ENCODE measurements at places on chromosomes 7 and 10.
A peak's percentile ranks its signal among the peaks of the same experiment; 100 is the strongest.

- no peak for DNase-seq
Observed at GRCh38 chr10:62001898-62002297, 100.4 kb downstream of the ARID5B start.

- no peak for DNase-seq
Observed at GRCh38 chr10:30172091-30172490, 112.7 kb upstream of the JCAD start.

- no peak for DNase-seq
Observed at GRCh38 chr7:20624666-20625385, 9.4 kb downstream of the ABCB5 start.

- no peak for DNase-seq
Observed at GRCh38 chr10:44983066-44983894, 4.7 kb upstream of the DEPP1 start.

DNA sequence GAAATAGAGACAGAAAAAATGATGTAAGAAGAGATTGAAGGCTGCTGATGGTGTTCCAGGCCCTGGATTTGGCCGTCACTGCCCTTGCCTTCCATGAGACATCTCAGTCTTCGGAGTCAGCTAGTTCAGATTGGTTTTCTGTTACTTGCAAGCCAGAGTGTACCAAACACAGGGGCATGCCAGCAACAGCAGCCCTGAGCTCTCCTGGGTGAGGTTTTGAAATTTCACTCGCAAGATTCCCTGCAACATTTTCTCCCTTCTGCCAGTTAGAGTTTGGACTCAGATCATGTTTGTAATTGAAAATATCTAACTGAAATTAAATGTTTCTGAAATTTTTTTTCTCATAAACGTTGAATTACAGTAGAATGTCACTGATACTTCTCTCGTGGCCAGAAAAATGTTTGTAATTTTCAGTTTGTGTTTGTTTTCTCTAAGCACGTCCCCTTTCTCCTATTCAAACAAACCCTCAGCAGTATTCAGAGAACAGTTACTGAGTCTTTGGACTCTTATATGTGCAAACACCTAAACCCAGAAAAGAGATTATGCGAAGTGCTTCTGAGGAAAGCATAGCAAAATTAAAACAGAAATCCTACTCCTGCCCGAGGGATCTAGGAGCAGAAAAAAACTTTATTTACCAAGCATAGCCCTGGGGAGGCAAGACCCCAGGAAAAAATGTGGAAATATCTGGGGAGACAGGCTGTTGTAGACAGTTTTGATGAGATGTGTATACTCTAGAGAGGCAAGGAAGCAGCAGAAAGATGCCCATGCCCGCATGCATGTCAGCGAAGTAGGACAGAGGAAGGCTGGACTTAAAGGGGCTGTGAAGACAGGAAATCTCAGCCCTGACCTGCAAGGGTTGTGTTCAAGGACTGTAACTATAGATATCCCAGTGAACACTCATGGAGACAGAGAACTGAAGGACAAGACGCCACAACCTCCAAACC, 43.0 kb upstream of the NAMPT start:
- no peak for DNase-seq

- DNase-seq = no peak
Observed at GRCh38 chr10:132862485-132863420, 76.8 kb upstream of the NKX6-2 start.

- peak; percentile 36 for DNase-seq
Observed at GRCh38 chr10:32054094-32054493, 2.1 kb downstream of the KIF5B start.

GRCh38 chr7:2520131-2520760, 672 bp downstream of the LFNG start:
- DNase-seq = no peak

- no peak for DNase-seq
Observed at GRCh38 chr10:4947039-4947634, 16.1 kb upstream of the AKR1C1 start.

DNA sequence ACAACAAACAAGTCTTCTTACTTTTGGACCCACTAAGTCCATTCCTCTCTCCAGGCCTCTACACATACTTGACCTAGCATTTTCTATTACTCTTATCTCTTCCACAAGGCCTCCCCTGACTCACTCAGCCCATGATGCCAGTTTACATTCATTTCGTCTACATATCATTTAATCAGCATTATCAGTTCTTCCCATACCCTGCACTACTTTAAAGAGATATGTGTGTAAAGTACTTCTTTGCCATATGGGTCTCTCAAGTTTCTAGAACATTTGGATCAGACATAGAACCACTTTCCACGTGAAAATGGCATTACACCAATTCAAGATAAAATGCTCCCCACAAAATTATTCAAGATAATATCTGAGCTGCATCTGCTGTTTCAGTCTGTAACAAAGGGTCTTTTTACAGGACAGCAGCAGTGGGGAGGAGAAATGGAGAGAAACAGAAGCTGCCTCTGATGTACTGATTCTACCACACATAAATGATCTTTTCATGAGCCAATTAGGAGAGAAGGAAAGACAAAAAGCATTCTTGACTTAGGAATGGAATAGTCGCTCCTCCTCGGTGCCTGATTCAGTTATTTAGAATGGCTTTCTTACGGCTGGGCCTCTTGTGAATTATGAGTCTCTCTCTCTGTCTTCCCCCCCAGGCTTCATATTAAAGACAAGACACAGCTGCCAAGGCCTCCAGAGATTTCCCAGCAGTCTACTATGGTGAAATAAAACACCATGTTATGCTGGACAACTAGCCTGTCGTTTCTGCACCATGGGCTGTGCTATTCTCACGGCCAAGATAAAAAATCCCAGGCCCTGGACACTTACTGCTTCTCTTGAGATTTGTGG, 46.9 kb upstream of the SEPTIN7 start:
- DNase-seq = peak; percentile 63

GRCh38 chr10:120422457-120422856, 34.6 kb upstream of the PLPP4 start:
- DNase-seq = no peak

GRCh38 chr10:99297033-99297432, 32.1 kb upstream of the CNNM1 start:
- DNase-seq = no peak

GRCh38 chr7:18700147-18700546, 204.6 kb downstream of the HDAC9 start:
- no peak for DNase-seq

DNA sequence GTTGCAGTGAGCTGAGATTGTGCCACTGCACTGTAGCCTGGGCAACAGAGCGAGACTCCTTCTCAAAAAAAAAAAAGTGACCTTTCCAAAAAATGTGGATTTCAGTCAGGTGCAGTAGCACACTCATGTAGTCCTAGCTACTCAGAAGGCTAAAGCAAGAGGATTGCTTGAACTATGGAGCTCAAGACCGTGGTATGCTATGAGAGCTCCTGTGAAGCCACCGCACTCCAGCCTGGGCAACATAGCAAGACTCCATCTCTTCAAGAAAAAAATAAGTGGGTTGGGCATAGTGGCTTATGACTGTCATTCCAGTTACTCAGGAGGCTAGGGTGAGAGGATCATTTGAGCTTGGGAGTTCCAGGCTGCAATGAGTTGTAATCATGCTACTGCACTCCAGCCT, 51.1 kb downstream of the TET1 start:
- DNase-seq = no peak

- DNase-seq = no peak
Observed at GRCh38 chr7:142851919-142852318, 3.0 kb upstream of the EPHB6 start.

GRCh38 chr7:4416396-4417056, 265.6 kb upstream of the FOXK1 start:
- DNase-seq = no peak

GRCh38 chr10:127919418-127920271, 12.7 kb downstream of the PTPRE start:
- DNase-seq = no peak

DNA sequence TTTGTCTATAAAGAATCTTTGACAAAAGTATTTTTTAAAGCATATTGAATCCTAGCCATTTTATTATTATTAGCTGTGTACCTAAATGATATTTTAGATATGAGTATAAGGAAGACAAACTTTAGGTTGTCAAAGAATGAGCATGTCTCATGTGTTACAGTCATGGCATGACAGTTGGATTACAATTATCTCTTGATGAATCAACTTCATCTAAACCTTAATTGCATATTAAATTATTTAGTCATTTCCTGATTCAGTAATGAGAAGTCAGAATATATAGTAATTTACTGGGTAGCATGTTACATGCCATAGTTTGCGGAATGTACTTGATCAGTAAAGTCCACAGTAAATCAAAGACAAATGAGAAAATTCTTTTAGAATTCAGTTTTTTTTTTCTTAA, 59.2 kb downstream of the MAPK8 start:
- DNase-seq = no peak

DNA sequence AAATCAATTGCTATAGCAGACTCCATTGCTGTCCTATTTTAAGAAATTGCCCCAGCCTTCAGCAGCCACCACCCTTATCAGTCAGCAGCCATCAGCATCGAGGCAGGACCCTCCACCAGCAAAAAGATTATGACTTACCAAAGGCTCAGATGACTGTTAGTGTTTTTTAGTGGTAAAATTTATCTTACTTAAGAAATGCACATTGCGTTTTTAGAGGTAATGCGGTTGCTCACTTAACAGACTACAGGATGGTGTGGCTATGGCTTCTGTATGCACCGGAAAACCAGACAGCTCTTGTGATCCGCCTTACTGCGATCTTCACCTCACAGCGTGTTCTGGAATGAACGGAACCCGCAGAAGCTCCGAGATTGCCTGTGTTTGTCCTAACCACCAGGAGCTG, 58.1 kb downstream of the WDR37 start:
- no peak for DNase-seq

- no peak for DNase-seq
Observed at GRCh38 chr7:91929463-91929862, 11.2 kb upstream of the AKAP9 start.

DNA sequence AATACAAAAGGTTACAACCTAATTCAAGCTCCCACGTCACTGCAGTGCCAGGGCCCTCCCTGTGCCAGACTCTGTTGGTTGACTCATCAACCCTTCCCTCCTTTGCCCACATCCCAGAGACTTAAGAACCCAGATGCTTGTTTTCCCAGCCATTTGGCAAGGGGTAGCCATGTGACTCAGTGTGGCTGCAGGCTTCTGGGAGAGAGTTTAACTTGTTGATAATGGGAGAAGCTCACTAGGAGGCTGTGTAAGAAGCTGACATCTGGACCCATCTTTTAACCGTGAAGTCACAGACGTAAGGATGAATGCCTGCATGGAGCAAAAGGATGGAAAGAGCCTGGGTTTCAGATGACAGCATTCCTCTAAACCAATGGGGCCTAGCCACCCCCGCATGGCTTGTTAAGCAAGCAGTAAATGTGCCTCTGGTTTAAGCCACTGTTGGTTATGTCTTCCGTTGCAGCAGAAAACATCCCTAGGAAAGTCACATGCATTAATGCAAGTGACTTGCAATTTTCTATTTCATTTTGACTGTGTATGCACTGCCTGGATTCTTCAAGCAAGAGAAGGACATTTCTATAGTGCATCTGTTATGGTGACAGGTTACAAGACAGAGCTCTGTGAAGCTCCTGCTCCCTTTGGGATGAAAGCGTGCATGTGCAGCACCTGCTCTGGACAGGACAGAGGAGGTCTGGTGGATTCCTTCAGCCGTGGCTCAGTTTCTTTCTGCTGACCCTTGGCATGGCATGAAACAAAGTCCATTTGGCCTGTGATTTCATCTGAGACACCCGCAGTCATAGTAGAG, 57.5 kb upstream of the CREB5 start:
- peak; percentile 69 for DNase-seq

- no peak for DNase-seq
Observed at GRCh38 chr7:39324139-39324760, 242.0 kb upstream of the YAE1 start.

DNA sequence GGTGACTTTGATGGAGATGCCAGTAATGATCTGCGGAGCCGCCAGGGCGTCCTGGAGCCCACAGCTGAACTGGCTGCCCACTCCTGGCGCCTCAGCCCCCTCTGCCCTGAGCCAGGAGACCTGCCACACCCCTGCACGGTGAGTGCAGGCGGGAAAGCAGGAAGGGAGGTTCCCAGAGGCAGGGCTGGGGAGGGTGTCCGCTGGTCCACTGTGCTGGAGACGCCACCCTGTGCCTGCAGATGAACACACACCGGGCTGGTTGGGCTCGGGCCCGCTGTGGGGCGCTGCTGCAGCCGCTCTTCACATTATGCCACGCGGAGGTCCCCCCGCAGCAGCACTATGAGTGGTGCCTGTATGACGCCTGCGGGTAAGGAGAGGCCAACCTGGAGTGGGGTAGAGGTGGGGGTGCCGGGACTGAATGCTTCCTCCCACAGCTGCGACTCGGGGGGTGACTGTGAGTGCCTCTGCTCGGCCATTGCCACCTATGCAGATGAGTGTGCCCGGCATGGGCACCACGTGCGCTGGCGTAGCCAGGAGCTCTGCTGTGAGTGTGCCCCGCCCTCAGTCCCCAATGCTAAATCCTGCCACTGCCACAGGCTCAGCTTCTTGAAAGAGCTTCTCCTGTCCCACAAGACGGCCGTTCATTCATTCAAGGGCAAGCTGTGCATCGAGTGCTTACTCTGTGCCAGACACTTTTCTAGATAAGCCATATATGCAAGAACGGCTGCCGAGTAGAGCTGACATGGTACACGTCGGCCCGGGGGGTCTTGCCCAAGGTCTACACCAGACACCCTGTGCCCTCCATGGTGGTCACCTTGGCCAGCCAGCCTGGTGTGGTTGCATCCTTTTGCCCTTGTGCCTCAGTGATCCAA, 14.3 kb upstream of the ZNF467 start:
- DNase-seq = no peak
